Astrocyte (in vitro differentiated cells and primary cell): ENCODE measurements at places on chromosomes 5 and 9. TPM values are rescaled to one million over a fixed set of nuclear protein-coding genes. Genes with fewer than 3 reads are reported as not detected.

- H3K27me3 ChIP-seq: no peaks in the 10 kb centered on the region
- H3K4me3 ChIP-seq: no peak overlapping the region
- peak; percentile 89 for DNase-seq
- no peaks in the 10 kb centered on the region for H3K36me3 ChIP-seq
- peak overlapping the region; percentile 15 for H3K27ac ChIP-seq
Measured at GRCh38 chr9:15697446-15697851, 144.6 kb downstream of the CCDC171 start.

The SLC45A2 gene
- 0.82 and 0.98 TPM in 2 replicates for total RNA-seq

The NEURL1B gene
- total RNA-seq: 7.5 and 9.8 TPM in 2 replicates

The NXNL2 gene
- 0.62 and 1.6 TPM in 2 replicates for total RNA-seq

- no peak for DNase-seq
- no peaks in the 10 kb centered on the region for H3K36me3 ChIP-seq
- H3K4me3 ChIP-seq: no peak overlapping the region
- no peaks in the 10 kb centered on the region for H3K27me3 ChIP-seq
- H3K27ac ChIP-seq: no peak overlapping the region
- H3K4me1 ChIP-seq: no peaks in the 10 kb centered on the region
Measured at GRCh38 chr9:3012245-3012644, 168.3 kb upstream of the PUM3 start.

GRCh38 chr5:643811-644271 is 31.7 kb downstream of the CEP72 start:
- H3K27ac ChIP-seq: no peak overlapping the region
- H3K4me3 ChIP-seq: no peak overlapping the region
- H3K4me1 ChIP-seq: no peaks in the 10 kb centered on the region
- H3K36me3 ChIP-seq: peaks cover 5% of the 10 kb centered on the region

DNA sequence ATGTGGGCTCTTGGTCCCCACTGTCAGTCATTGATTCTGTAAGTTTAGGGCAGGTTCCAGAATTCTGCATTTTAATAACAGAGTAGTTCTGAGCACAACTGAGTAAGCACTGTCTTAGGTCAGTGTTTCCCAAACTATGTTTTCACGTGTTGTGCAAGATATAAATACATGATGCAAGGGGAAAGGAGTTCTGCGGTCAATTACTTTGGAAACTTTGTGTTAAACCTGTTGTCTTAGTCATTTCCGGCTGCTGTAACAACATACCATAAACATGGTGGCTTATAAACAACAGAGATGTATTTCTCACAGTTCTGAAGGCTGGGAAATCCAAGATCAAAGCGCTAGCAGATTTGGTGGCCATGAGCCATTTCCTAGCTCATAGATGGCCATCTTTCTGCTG is 69.8 kb downstream of the EQTN start:
- no peak for DNase-seq
- no peak overlapping the region for H3K27ac ChIP-seq
- no peaks in the 10 kb centered on the region for H3K27me3 ChIP-seq
- H3K36me3 ChIP-seq: no peaks in the 10 kb centered on the region

GRCh38 chr5:52988335-52989024 is 672 bp upstream of the ITGA2 start:
- H3K4me3 ChIP-seq: peak overlapping the region; percentile 87
- H3K36me3 ChIP-seq: peaks cover 5% of the 10 kb centered on the region
- peaks cover 28% of the 10 kb centered on the region for H3K4me1 ChIP-seq
- H3K27ac ChIP-seq: peak overlapping the region; percentile 55
- DNase-seq: no peak
